ENCODE measurements at places on chromosomes 2 and 18.
A peak's percentile ranks its signal among the peaks of the same experiment; 100 is the strongest.

DNA sequence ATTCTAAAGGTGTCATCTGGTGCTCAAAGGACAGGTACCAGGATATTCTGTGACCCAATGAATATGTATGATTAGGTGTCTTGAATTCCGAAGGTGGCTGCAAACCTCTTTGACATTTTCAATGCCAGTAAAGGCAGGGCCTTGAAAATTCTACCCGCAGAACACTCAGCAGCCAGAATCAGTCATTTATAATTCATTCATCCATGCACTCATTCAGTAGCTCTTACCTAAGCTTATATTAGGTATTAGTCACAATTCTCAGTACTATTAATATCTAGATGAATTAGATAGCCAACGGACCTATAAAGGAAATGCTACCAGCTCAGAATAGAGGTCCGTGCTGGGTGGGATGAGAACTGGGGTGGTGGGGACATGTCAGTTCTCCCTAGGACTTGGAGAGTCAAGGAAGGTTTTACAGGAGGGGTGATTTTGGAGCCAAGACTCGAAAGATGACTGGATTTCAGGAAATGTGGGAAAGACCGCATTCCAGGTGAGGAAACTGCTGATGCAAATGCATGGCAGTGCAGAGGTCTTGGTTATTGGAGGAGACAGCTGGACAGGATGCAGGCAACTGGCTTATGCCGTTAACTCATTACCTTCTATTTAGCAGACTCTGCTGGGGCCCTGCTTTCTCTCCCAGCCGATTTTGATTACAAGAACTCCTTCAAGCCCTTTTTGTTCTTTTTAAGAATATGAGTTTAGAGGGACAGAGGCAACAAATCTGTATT lies 7.2 kb downstream of the TRIB2 start:
- DNase-seq = no peak

GRCh38 chr2:207008105-207008990 lies 69.0 kb downstream of the CPO start:
- no peak for DNase-seq

DNA sequence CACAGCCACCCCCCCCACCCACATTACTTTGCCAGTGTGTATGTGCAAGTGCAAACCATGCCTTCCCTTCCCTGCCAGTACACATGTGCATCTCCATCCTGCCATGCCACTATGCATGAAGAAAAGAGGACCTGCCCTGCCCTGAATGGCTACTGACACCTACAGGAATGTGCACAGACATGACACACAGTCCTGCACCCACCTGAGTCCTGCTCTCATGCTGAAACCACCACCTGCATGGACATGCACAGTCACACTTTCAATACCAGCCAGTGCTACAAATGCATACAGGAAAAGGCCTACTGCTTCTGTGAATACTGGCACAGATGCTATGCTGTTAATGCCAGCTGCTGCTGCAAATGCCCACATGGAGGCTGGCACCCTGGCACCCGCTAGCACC lies 334.4 kb upstream of the DLGAP1 start:
- DNase-seq = no peak

DNA sequence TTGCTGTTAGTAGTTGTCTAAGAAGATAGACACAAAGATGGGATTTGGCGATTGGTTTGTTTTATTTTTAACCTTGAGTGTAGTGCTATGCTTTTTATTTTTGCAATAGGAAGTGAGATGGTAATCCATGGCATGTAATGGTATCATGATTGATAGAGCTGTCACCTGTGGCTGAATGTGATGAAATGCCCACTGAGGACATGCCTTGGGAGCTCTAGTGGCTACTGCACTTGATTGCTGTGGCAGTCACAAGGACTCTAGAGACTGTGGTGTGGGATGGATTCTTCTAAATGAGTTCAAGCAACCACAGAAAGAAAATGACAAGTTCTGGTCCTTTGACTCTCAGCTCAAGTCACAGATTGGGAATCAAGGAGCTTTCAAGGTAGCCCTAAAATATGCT lies 139.4 kb downstream of the CYRIA start:
- no peak for DNase-seq

- DNase-seq = no peak
These were observed 96.4 kb downstream of the MARCHF4 start for GRCh38 chr2:216275890-216276289.

DNA sequence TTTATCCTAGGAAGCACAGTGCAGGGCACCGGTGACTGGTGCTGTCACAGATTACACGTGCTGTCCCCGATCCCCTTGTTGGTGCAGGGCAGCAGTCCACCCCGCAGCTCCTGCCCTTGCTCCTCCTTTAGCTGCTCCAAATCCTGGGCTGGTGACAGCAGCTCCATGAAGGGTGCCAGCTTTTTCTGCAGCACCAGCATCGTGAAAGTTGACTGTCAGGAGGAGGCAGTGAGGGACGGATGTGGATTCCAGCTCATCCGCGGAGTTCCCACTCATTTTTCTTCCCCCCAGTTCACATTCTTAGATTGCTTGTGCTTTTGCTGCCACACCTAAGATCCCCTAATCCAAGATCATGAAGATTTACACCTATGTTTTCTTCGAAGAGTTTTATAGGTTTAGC lies 67.5 kb downstream of the ONECUT2 start:
- no peak for DNase-seq

DNA sequence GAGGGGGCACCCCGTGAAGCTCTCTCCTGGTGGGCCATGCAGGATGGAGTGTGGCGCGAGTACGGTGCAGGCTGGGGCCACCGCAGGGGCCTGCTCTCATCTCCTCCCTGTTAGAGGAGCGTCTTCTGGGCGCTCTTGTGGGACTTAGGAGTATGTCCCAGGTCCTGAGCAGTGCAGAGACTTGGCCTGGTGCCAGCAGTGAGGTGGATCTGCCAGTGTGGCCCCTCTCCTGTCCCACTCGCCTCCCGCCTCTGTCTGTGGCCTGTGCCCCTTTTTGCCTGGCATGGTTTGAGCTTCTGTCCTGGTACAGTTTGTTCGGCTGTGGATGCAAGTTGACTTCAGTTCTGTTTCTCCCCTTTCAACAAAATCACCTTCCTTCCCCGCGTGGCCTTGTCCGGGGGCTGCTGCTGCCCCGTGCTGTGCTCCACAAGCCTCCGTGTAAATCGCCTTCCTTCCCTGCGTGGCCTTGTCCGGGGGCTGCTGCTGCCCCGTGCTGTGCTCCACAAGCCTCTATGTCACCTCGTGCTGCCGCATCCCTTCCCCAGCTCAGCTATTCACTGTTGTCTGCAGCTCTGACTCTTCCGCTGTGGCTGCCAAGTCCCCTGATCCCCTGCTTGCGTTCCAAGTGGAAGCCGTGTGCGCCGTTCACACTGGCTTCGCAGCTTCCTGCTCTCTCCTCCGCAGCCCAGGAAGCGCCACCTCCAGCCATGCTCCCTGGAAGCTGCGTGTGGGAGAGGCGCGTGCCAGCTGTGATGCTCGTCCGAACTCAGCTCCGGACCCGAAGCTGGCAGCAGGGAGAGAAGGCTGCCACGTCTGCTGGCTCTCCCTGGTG lies 13.7 kb downstream of the LDLRAD4 start:
- no peak for DNase-seq

DNA sequence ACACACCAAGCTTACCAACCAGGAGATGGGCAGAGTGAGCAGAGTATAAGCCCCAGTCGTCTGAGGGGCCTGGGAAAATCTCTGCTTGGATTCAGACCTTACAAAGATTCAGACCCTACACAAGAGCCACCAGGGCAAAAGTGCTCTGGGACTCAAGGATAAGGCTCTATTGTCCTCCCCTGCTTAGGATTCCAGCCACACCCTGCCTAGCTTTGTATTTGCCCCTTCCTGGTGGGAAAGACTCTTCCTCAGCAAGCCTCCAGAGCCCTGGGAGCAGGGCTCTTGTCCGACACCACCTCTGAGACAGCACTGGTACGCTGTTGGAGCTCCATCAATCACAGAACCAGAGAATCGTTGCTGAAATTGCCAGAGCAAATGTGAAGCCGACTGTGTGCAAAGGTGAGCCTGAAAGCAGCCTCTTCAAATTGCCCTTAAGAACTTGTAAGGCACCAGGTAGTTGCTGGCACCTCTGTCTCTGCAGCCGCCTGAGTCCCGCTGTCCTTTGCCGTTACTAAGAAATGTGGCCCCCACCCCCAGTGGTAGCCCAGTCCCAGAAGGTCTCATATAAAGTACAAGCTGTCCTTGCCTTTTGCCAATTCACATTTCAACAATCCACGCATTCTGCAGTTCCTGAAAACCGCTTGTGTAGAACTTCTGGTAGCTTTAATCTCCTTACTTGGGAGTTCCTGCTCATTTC lies 148.7 kb downstream of the CTIF start:
- no peak for DNase-seq

GRCh38 chr2:115034801-115035200 lies 592.4 kb downstream of the DPP10 start:
- DNase-seq = no peak

- DNase-seq = peak; percentile 75
These were observed 49.2 kb downstream of the PLB1 start for GRCh38 chr2:28544922-28545589.

GRCh38 chr2:112644933-112645309 lies 818 bp upstream of the SLC20A1 start:
- DNase-seq = no peak
